ENCODE measurements at places on chromosomes 6 and 20. TPM values are rescaled to one million over a fixed set of nuclear protein-coding genes. Genes with fewer than 3 reads are reported as not detected.
A peak's percentile ranks its signal among the peaks of the same experiment; 100 is the strongest.

DNA sequence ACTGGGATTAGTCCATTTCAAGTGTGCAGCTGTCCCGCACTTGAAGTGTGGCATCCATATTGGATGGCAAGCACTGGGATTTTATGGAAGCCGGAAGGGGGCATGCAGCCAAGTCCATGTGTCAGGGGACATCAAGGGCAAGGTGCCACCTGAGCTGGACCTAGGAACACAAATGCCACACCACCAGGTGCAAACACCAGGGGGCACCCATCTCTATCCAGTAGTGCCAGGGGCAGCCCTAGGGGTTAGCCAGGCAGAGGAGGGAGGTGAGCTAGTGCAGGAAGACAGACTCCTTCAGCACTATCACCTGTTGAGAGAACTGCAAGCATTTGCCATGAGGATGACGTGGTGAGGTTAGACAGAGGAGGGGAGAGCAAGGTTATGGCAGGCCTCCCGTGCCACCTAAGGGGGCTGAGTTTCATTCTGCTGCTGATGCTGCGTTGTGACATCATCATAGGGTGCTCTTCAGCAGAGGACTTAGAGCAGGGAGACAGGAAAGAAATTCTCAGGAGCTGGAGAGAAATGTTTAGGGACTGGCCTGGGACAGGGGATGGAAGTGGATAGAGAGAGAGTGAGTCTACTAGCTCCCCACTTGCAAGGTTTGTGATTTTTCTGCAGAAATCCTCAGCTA lies 192.6 kb upstream of the SLC24A3 start:
- no peak for DNase-seq

DNA sequence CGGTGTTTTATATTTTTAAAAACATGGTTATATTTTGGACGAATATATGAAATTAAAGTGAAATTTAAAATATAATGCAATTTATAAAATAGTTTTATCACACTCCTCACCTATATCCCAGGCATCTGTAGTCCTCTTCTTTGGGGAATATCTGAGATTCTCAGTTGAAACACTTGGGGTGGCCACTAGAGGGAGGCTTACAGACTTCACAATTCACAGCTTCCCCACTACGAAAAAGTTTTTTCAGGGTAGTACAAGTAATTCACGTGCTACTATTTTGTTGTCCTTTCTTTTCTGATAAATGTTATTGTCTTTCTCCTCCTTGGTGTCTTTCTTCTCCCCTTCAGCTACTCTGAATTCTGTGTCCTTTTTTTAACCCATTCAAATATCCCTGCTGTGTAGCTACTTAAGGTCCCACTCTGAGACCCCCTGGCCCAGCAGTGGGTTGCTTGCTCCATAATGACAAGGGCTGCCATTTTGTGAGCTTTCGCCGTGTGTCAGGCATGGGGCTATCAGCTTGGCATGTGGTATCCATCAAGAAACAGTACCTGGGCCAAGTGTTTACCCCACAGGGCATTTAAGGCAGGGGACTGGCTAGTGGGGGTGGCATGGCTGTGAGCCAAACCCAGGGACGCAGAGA lies 43.6 kb upstream of the PHACTR3 start:
- peak; percentile 44 for DNase-seq

- DNase-seq: peak; percentile 70
Observed at GRCh38 chr6:43070028-43070632, 6.0 kb upstream of the PTK7 start.

DNA sequence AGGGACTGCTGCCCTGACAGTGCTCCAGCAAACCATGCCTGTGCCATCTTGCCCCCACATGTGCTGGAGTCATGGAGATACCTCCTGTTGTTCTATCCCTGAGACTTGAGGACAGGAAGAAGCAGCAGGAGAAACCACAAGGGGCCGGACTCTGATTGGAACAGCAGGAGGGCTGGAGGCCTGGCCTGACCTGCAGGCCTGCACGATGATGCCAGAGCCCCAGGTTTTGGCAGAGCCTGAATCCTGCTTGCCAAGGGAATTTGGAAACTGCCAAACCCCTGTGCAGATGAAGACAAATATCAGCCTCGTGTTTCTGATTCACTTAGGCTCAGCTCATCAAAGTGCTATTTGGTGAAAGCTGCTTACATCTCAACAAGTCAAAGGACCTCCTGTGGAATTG lies 177.6 kb downstream of the MAFB start:
- DNase-seq: no peak

DNA sequence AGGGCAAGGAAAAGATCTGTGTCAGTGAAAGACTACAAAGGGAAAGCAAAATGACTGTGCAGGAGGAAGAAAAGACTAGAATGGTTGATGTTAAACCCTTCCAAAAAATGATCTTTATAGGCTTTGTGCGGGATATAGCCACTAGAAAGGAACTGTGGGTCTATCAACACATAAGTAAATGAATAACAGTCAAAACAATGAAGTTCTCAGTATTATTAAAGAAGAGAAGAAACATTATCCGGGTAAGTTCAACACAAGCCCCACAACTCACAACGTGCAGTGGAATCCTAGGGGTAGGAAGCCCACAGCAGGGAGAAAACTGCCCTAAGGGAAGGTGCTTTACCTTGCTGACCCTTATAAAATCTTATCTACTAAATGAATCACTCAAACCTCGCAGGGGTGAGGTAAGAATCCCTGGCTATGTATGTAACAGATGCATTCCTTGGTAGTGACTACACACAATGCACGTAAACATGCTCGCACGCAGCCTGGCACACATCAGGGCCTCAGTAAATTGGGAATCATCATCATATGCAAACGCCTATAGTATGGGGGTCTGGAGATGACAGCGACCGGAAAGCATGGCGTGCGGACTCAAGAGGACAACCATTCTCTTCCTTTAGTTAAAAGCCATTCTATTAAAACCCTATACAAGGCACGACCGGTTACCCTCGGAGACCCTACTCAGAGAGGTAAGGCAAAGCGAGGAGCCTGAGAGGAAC lies 11.3 kb downstream of the TFAP2A start:
- peak; percentile 37 for DNase-seq

DNA sequence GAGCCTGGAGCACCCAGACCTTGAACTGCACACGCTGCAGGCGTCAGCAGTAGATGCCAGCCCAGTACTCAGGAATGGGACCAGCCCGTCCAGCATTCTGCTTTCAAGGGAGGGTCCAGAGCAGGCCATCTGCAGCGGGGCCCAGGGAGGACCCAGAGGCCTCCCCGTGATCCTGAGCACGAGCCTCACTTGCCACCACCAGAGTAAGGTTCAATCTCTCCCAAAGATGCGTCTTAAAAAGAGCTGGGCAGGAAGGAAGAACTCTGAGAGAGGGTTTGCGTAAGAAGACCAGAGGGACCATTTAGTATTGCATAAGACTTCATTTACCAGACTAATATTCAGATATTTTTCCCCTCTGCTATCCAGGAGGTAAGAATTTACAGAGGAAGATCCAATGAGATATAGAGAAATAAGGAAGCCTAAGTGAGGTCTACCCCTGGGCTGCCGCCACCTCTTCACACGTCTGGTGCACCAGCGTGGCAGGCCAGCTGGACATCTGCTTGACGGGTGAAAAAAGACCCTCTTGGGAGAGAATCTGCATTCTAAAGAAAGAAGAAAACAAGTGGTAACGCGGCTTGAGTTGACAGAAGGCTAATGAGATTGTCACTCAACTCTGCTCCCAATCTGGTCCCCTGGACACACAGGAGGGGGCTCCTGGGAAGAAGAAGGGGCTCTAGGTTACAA lies 107.3 kb downstream of the PRND start:
- DNase-seq: no peak

DNA sequence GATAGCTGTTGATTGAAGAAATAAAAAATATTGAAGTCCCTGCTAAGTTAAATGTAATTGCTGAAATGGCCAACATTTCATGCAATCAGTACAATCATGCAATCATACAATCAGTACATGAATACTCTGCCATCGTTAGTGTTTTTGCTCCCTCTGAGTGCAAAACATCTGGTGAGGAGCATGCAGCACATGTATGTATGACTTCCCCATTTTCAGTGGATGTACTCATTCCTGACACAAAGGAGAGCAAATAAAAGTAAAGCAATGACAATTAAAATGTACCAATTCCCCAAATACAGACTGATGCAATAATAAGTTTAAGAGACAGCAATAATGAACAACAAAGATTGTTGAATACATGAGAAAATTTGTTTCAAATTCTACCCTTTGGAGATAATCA lies 140.7 kb downstream of the PLCB1 start:
- no peak for DNase-seq

- no peak for DNase-seq
Observed at GRCh38 chr20:31858760-31859083, 11.6 kb downstream of the DUSP15 start.

GRCh38 chr20:57805747-57806146 lies 95.9 kb upstream of the PMEPA1 start:
- DNase-seq: no peak

- peak; percentile 41 for DNase-seq
Observed at GRCh38 chr6:50815436-50816114, 3.1 kb upstream of the TFAP2B start.

- DNase-seq: peak; percentile 52
Observed at GRCh38 chr6:50602292-50602691, 111.0 kb upstream of the TFAP2D start.

- peak; percentile 29 for DNase-seq
Observed at GRCh38 chr20:6829510-6830116, 62.1 kb downstream of the BMP2 start.

DNA sequence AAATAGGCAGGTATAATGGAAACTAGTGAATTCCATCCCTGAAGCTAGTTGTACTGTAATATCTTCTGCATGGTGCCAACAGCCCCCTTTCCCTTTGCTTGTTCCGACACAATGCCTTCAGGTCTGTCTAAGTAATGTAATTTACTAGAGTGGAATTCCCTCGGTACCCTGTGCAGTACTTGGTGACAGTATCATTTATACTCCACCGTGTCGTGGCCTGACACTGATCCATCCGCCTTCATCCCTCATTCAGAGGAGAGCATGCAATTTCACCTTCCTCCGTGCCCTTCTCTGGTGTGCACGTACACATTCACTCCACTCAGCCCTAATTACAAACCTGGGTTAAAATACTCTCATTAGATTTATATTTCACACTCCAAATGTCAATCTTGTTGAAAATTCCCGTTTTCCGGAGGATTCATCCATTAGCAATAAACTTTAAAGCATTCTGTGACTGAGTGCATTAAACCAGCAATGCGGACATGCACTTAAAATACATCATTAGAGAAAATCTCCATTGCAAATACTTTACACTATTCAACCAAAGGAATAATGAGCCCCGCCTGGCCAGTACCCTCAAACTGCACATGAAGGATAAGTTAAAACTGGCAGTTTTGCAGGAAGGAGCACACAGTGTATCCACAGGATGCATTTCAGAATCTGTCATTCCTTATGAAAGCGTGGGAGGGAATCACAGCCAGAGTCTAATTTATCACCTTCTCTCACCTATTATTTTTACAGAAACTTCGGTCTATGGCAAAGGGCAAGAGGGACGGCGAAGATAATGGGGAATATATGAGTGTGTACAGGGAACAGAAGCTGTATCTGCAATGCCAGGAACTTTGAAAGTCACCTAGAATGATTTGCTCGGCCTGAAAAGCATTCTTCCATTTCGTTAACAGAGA lies 182.5 kb downstream of the GJA10 start:
- DNase-seq: no peak

GRCh38 chr6:166707045-166707444 lies 80.0 kb upstream of the RPS6KA2 start:
- peak; percentile 74 for DNase-seq

Gene GMEB2
- total RNA-seq: 18.7 TPM

Gene PRL
- not detected for total RNA-seq

Gene CBLN4
- total RNA-seq: not detected

Gene TP53TG5
- not detected for total RNA-seq

Data from dermis blood vessel endothelial cell (primary cell).